Breast epithelium (tissue), 4 donors: ENCODE measurements at places on chromosomes 1 and 21. TPM values are rescaled to one million over a fixed set of nuclear protein-coding genes. Genes with fewer than 3 reads are reported as not detected.

HPCA gene
- total RNA-seq, result not detected

RHD gene
- total RNA-seq, result not detected

DNA sequence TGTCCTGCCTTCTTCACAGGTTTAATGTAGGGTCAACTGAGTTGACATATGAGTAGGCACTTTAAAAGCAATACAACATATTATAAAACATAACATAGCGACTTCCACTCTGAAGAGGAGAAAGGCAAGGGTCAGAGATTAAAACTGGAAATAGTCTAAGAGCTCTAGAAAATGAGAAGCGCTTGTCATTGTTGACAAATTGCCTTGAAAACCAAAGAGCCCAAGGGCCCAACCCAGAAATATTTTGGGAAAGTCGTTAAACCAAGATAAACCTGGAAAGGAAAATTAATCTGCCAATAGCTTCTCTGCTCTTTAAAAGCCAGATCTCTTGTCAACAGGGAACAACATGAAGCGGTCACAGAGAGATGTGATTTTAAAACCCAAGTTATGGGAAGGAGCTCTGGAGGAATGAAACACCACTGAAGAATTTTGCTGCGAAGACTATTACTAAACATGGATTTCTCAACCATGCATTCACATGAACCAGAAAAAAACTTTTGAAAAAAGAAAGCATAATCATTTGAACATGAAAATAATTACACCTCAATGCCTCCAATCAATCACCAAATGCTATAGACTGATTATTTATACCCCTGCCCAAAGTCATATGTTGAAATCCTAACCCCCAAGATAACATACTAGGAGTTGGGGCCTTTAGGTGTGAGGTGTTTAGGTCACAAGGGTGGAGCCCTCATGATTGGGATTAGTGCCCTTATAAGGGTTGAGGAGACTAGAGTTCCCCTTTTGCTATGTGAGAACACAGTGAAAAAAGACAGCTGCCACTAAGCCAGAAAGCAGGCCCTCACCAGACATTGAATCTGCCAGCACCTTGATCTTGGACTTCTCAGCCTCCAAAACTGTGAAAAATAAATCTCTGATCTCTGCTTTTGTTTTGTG lies 33.0 kb upstream of the MTF1 start:
- DNase-seq, result no peak

- no peak for DNase-seq
These were observed 758 bp upstream of the SPRR5 start for GRCh38 chr1:152946248-152946647.

DNA sequence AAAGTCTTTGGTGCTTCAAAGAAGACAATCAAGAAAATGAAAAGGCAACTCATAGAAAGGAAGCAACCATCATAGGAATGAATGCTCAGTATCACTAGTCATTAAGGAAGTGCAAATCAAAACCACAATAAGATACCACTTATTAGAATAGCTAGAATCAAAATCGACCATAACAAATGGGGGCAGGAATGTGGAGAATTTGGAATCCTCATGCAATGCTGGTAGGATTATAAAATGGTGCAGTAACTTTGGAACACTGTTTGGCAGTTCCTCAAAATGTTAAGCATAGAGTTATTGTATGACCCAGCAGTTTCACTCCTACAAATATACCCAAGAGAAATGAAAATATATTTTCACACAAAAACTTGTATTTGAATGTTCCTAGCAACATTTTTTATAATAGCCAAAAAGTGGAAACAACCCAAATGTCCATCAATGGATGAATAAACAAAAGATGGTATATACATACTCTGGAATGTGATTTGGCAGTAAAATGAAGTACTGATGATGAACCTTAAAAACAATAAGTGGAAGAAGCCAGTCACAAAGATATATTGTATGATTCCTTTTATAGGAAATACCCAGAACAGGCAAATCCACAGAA lies 105.6 kb downstream of the MIS18A start:
- no peak for DNase-seq

DNA sequence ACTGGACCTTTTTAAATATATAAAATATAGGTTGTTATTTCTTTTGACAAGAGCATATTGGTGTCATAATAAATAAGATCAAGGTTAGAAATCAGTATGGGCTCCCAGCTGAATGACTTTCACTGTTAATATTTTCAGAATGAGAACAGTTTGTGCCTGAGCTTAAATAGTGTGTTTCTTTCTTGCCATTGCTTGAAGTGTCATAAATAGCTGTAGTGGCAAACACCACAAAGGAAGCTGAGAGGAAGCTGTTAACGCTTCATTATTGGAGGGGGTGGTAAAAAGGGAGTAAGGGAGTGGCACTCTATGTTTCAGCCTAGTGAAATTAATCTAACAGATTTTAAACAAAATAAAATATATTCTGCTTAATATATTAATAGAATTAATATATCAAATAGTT lies 1089.8 kb upstream of the NCAM2 start:
- no peak for DNase-seq

DNA sequence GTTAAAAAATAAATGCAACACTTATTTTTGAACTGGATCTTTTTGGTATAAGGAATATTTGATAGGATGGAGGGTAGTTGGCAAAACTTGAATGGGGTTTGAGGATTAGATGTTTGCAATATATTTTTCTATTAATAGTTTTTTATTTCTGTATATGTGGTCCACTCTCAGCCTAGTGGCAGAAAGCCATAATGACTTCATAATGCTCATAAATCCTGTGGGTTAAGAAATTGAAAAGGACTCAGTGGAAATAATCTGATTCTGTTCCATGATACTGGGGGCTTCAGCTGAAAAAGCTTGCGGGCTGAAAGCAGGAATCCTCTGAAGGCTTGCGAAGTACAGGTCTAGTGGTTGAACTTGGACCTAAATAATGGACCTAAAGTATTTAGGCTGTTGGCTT lies 1028.6 kb upstream of the PRMT6 start:
- no peak for DNase-seq

GRCh38 chr1:173393659-173394000 lies 83.5 kb upstream of the PRDX6 start:
- no peak for DNase-seq
